Activated CD4-positive, alpha-beta T cell treated with anti-CD3 and anti-CD28 coated beads, Interleukin-2, amount 50 U/mL, for 4 hours (primary cell): ENCODE measurements at places on chromosomes 12 and 14.
A peak's percentile ranks its signal among the peaks of the same experiment; 100 is the strongest.

GRCh38 chr14:57420986-57421385 is 30.6 kb downstream of the NAA30 start:
- no peak for DNase-seq

DNA sequence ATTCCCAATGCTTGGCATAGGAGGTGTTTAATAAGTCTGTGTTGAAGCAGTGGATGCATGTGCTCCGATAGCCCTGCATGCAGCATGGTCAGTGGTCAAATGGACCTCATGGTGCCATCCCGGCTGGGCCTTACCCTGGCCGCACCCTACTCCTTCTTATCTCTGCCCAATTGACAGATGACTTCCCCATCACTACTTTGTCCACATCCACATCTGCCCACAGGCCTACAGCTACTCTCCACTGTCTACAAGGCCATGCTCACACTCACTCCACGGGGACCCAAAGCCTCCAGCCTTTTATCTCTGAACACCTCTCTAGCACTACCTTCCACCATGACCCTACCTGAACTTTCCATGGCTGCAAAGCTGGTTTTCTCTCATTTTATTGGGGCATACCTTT is 11.5 kb downstream of the SERPINA11 start:
- no peak for DNase-seq

- DNase-seq, result no peak
These were observed 514.1 kb downstream of the ETNK1 start for GRCh38 chr12:23139026-23139425.

- no peak for DNase-seq
These were observed 13.6 kb downstream of the LRRK2 start for GRCh38 chr12:40238266-40238902.

- DNase-seq, result no peak
These were observed 22.2 kb upstream of the LRTM2 start for GRCh38 chr12:1797991-1798640.

DNA sequence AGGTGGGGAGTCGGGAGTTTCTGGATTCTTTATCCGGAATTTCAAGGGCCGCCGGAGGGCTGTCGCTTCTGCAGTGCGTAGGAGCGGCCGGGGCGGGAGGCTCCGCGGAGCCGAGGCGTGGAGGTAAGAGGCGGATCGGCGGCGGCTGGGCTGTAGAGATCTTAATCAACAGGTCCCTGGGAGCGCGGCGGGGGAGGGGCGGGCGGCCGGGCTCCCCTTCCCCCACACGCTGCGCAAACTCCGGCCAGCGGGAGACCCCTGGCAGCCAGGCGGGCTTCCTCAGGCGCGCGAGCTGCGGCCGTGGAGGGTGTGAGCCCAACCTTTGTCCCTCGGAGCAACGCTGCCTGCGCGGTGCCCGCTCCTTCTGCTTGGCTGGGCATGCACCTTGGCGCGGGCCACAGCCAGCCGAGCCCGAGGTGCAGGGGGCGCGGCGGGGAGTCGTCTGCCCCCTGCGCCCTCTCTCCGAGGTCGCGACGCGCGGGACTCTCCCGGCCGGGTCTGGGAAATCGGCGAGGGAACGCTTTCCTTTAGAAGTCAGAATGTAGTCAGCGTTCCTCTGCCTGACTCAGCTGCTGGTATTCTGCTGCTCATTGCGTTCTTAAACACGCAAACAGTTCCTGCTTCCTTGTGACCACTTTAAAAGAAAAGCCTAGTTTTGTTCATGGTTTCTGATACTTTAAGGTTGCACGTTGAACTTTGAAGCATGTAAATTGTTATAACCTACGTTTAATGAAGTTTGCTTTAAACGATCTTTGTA is at the start of gene PALS1:
Gene PALS1 (plus strand): TSS at position 25 of the 757 bp plus-strand sequence. CDS start 37,736 bp downstream, outside the sequence.
- DNase-seq, result no peak

DNA sequence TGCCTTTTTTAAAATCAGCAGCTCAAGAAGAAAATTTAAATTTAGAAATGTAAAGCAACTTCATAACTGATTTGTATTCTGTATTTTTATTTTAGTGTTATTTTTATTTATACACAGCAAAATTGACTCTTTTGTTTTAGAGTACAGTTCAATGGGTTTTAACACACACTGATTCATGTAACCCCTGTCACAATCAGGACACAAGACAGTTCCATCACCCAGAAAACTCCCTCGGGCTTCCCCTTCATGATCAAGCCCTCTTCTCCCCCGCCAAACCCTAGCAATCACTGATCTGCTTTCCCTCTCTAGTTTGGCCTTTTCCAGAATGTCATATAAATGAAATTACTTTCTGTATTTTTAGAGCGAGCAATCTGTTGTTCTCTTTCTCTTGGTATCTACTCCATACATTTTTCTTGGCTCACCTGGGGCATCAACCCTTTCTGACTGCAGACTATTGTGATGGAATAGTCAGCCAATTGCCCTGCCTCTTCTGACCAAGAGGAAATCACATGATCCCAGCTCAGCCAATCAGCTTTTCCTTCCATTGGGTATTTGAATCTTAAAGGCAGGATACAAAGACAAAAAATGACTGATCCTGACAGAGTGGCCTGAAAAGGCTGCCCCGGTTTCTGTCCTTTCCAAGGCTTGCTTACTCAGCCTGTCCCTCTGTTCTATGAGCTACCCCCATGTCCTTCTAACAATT is 5.3 kb downstream of the SLC5A8 start:
- DNase-seq, result no peak

- DNase-seq, result no peak
These were observed 73.4 kb upstream of the ETV6 start for GRCh38 chr12:11576104-11576503.

DNA sequence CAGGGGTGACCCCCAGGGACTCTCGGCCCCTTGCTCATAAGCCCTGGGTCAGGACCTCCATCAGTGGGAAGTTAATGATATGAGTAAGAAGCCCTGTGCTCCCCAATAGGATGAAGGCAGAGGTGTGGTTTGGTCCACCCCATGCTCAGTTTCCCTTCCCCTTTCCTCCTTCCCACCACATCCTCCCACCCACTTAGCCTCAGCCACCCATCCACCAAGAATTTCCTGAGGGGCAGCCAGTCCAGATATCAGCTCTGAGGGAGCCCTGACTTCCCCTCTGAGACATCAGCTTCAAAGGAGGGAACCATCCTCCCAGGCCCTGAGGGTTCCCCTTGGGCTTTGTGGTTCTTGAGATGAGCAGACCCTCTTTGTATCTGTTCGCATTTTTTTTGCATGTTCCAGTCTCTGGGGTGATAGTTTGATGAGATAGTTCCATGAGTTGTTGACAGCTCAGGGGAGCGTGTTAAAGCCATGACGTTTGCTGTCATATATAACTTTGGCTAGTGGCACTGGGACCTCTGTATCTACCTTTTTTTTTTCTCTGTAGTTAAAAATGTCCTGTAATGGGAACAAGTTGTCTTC is 71.2 kb downstream of the LGMN start:
- DNase-seq, result no peak

- DNase-seq, result no peak
These were observed 98.9 kb downstream of the BCL11B start for GRCh38 chr14:99173086-99173485.

GRCh38 chr12:128672893-128673292 is 150.9 kb downstream of the SLC15A4 start:
- DNase-seq, result no peak

DNA sequence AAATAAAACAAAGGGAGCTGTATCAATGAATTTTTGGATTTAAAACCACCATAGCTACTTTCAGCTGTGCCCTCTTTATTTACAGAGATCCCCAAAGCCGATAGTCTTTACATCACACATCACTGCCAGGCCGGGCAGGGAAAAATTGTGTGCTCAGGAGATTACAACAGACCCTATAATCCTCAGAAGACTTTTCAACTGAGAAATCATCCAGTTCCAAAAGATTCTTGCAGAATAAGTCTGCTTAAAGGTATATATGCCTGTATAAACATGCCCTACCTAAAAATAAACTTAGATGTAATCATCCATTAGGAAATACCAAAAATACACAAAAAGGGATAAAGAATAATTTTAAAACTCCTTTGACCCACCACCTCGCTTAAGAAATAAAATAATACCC is 70.1 kb upstream of the MAP1LC3B2 start:
- DNase-seq, result no peak

- no peak for DNase-seq
These were observed 56.1 kb downstream of the DAAM1 start for GRCh38 chr14:59244581-59244980.

DNA sequence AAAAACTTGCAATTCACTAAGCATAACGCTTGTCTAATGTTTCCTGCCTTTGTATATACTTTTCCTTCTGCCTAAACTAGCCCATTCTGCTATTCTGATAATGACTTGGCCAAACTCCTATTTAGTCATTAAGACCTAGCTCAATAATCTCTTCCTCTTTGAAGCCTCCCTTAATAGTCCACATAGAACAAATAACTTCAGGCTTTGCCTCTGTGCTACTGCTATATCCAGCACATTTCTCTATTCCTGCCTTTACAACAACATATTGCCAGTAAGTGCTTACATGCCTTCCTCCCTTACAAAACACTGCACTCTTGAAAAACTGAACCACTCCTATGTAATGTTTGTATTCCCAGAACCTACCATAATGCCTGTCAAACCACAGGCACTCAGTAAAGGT is 13.8 kb downstream of the PRICKLE1 start:
- DNase-seq, result no peak

- no peak for DNase-seq
These were observed 41.4 kb downstream of the PLEKHG3 start for GRCh38 chr14:64745511-64746091.

- DNase-seq, result no peak
These were observed 700 bp downstream of the SIX6 start for GRCh38 chr14:60509438-60510253.

DNA sequence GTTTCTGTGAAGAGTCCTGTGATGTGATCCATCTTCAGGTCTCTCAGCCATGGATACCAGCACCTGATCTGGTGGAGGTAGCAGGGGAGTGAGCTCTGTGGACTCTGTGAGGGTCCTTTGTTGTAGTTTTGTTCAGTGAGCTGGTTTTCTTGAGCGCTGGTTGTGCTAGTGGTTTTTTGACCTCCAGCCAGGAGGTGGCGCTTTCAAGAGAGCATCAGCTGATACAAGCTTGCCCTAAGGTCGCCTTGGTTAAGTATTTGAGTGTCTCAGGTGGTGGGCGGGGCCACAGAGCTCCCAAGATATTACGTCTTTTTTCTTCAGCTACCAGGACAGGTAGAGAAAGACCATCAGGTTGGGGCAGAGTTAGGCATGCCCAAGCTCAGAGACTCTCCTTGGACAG is 139.7 kb downstream of the TTLL5 start:
- DNase-seq, result no peak

GRCh38 chr14:48005986-48006385 is 330.6 kb upstream of the MDGA2 start:
- no peak for DNase-seq

- no peak for DNase-seq
These were observed 409.6 kb downstream of the MED13L start for GRCh38 chr12:115867854-115868253.

DNA sequence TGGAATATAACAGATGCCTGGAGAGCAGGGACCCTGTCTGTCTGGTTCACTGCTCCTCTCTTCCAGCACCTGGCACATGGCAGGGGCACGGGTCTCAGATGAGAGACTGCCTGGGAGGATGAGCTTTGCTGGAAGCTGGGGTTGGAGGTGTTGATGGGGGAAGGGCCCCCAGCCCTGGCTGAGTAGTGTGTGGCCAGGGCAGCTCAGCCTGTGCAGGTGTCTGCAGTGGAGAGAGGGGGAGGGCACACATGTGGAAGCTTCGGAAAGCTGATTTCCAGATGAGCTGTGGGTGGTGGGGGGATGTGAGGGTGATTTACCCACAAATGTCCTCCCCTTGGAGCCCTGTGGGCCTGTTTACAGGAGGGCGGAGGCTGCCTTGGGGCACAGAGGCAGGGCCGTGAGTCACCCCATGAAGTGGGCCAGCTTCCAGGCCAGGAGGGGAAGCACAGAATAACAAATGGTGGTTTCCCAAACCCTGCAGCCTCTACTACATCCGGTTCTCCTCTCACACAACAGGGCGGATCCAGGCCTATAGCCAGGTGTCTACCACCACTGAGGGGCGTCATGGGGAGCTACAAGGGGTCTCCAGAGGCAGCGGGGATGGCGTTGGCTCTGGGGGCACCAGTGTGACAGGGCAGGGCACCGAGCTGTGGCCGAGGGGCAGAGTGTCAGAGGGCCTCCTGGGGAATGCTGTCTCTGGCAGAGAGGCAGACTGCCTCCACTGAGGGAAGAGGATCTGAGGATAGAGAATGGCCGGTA is 11.0 kb downstream of the KRT7 start:
- peak; percentile 46 for DNase-seq

- DNase-seq, result no peak
These were observed 4.9 kb upstream of the RNASE1 start for GRCh38 chr14:20807304-20808161.

GRCh38 chr14:93857081-93857480 is 68.8 kb upstream of the PRIMA1 start:
- DNase-seq, result no peak

- no peak for DNase-seq
These were observed 5.4 kb downstream of the SIX6 start for GRCh38 chr14:60514378-60514740.

DNA sequence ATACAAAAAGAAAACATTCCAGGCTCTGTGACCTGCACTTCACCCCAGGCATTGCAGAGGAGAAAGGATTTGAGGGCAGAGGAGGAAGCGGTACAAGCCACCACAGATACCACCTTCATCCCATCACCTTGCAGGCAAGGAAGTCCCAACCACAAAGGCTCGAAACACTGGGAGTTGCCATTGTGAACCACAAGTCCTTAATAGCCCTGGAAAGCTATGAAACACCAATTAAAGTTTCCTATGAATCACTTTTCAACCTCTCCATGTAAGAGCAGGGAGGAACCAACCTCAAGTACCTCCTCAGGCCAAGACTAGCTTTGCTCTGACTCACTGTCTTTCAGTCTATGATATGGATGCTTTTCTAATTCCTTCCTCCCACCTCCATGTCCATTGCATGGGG is 27.0 kb downstream of the MAP3K9 start:
- no peak for DNase-seq
